ENCODE measurements at places on chromosomes 13 and 19. TPM values are rescaled to one million over a fixed set of nuclear protein-coding genes. Genes with fewer than 3 reads are reported as not detected.

APOC1 gene
- 308 TPM for total RNA-seq

ZNF577 gene
- 5.6 TPM for total RNA-seq

ENOX1 gene
- total RNA-seq: not detected

- H3K36me3 ChIP-seq: peaks cover 85% of the 10 kb centered on the region
- H3K27ac ChIP-seq: no peak overlapping the region
- no peak overlapping the region for H3K4me3 ChIP-seq
- H3K27me3 ChIP-seq: no peaks in the 10 kb centered on the region
- DNase-seq: no peak
- no peaks in the 10 kb centered on the region for H3K4me1 ChIP-seq
Measured at GRCh38 chr19:32361574-32362317, 16.3 kb downstream of the ZNF507 start.

CCDC8 gene
- 22.5 TPM for total RNA-seq

DNA sequence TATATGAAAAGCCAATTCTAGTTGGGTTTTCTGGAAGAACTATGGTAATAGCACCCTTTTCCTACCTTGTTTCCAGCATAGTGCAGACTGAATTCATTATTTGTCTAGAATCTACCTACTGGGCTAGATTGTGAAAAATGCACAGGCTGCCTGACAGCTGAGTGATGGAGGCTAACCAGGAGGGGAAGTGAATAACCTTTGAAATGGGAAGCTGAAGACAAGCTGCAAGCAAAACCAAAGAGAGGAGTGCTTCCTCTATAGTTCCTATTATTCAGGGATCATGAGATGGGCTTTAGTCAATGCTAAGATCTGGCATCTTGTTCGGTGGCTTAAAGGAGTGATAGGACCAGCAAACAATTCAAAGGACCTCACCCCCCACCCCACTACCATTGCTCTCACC, 26.9 kb downstream of the MZT1 start:
- H3K36me3 ChIP-seq: no peaks in the 10 kb centered on the region
- no peak overlapping the region for H3K4me3 ChIP-seq
- no peaks in the 10 kb centered on the region for H3K4me1 ChIP-seq
- no peaks in the 10 kb centered on the region for H3K27me3 ChIP-seq

Measured in K562 (cell line).